Effector CD8-positive, alpha-beta T cell (primary cell): ENCODE measurements at places on chromosomes 2 and 18.

DNA sequence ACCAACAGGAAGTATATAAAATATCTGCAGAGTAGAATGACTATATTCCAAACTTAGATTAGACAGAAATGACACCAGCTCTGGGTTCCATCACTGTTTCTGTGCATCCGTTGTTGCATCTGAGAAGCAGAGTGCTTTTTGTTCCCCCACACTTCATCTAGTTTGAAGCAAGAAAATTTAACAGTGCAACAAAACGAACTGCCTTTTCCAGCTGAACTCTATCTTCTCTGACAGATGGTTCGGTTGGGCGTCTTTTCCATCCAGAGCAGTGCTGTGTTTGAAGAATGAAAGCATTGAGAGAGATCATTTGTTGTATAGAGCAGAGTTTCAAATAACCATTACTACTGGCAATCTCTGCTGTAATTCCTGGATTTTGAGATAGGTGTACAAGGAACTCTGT, 757.5 kb downstream of the DPP10 start:
- no peak for DNase-seq

DNA sequence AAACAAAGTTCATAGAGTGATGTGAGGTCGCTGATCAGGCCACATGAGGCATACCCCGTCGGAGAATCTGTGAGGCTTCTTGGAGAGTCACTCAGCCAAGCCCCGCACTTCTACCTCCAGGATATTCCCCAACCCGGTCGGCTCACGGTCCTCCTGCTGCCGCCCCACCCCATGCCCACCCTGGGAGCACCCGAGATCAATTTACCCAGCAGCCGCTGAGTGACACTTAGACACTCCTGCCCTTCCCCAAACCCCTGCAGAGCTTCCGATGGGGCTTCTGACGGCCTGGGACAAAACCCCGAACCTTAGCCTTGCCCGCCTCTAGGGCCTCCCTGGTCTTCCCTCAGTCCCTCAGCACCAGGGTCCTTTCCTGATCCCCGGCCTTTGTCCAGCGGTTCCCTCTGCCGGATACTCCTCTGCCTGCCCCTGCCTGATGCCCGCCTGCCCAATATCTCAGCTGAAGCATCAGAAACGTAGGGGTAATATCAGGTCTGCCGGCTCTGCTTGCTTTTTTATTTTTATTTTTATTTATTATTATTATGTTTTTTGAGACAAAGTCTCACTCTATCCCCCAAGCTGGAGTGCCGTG, 18.9 kb upstream of the OTOS start:
- DNase-seq: no peak

DNA sequence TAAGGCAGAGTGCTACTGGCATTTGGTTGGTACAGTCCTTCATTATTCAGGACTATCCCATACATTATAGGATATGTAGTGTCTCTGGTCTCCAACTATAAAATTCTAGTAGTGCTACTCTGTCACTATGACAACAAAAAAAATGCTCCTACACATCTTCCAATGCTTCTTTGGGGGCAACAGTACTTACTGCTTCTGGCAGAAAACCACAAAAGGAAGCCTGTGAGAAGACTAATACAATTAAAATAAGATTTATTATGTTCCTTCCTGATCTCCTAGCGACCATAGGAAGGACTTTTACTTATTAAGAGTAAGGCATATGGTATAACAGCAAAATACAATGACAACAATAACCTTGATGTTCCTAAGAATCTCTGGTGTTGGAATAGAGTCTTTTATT, 48.4 kb upstream of the CPO start:
- no peak for DNase-seq

- no peak for DNase-seq
These were observed 532.1 kb downstream of the SOX11 start for GRCh38 chr2:6224267-6224666.

- no peak for DNase-seq
These were observed 182.0 kb downstream of the UXS1 start for GRCh38 chr2:106012001-106012590.

DNA sequence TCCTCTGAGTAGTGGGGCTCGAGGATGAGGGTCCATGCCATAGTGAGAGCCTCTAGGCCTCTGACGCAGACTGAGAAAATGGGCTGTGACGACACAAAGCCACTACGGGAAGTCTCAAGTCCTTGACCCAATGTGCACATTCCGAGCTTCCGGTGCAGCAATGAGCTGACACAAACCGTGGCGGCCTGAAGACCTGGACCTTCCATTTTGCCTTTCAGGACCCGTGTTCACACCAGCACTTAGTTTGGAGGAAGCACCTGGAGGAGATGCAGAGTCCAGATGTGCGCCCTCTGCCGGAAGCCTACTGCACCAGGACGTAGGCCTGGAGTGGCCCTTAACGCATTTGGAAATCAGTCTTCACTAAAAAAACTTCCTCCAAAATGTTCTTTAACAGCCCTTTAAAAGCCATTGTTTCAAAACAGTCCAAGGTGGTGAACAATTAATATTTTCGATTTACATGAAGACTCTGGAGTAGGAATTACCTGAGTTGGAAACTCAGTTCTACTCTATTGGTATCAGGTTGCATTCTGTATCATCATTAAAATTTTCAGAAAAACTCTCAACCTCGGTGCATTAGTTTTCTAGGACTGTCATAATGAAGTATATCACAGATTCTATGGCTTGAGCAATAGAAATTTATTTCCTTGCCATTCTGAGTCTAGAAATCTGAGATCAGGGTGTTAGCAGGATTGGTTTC, 33.9 kb downstream of the BMP10 start:
- peak; percentile 53 for DNase-seq

DNA sequence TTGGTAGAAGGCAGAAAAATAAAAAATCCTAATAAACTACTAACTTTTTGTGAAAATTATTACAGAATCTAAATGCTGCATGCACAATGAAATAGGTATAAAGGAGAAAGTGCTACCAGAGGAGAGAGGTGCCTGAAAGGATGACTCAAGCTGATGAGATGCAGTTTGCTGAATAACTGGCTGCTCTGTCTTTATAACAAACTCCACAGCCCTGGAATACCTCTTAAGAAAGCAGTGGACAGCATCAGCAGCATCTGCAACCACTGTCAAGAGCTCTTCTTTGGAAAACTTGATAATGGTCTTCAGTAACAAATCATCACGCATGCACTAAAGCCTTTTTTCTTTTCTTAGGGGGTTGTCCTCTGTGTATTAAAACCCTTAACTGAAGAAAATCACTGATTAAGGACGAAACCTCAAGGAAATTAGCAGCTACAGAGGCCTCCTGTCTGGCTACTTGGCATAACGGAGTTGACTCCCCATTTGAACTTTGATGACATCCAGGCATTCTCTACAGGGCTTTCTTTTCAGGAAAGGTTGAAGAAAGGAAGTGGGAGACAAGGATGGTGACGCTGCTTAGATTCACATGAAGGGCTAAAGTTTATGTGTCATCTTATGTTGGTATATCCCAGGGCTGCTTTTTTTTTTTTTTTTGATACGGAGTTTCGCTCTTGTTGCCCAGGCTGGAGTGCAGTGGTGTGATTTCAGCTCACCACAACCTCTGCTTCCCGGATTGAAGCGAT, 28.8 kb downstream of the WDFY1 start:
- DNase-seq: no peak
